ENCODE measurements at places on chromosomes 1 and 21.

DNA sequence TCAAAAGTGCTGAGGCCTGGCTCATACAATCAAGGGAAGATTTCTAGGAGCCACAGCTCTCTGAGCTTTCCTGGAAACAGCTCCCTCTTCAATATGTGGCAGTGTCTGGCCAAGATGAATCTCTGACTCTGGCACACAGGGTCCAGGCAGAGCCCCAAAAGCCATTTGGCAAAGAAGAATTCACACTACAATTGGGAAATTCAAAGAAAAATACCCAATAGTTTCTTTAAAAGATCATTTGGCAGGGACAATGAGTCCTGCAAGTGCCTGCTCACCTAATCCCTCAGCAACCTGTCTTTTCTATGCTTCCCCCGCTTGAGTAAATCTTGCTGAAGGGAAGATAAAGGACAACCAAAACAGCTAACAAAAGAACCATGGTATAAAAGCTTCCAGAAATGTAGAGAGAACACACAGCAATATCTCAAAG is 124.6 kb downstream of the TGFBR3 start:
- DNase-seq = no peak

DNA sequence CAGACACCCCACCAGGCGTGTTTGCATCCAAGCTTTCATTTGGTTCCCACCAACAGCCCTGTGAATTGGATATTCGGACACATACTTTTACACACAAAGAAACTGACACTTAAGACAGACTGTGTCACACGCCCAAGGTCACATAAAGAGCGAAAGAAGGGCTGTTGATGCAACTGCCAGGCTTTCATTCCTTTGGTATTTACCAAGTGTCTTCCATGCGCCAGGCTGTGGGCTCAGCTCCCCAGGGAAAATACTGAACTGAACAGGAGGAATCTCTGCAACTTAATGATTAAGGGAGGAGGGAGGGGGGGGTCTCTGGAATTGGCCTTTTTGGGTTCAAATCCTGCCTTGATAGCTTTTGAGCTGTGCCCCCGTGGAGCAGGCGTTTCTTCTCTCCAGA is 122.8 kb downstream of the ACTL8 start:
- peak; percentile 33 for DNase-seq

DNA sequence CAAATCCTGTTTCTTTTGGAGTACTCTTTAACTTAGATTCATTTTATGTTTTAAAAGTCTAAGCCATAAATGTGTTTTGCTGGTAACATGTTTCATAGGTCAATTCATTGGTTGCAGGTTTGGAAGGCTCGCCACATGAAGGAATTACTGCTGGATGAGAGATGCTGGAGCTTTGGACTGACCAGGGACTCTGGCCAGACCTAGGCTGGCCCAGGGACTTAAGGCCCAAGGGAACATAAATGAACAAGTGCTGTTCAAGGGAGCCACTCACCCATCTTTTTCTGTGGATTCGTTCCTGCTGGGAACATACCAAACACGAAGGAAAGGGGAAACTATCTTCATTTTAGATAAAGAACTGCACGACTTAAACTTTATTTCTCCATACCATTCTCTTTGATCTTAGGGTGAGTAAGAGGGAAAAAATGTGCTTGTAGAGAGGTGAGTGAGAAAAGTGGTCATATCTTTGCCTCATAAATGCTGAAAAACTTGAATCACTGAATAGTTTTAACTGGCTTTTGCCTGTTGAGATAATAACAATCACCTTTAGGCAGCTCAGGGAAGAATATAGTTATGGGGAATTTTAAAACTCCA is 15.3 kb upstream of the SHCBP1L start:
- DNase-seq = no peak

DNA sequence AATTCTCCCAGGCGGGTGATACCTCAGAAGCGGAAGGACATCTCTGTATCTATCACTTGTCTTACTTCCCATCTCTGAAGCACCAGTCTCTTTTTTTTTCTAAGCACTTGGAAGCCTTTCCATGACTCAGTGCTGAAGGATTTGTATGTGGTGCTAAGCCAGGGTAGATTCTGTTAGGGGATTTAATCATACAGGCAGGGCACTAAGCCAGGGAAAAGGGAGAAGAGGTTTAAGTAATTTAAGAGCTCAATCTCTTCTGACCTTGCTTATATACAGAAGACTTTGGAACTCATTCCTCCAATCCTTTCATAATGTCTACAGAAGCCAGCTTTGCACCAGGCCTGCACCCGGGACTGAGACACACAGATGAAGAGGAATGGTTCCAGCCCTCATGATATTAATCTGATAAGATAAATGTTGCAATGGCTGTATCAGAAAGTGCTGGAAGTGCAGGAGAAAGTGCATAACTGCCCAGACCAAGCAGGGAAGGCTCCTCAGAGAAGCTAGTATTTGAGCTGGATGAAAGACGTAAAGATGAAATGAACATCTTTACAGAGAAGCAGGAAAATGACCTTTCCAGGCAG is 11.0 kb downstream of the FAM163A start:
- peak; percentile 35 for DNase-seq

- DNase-seq = no peak
Observed at GRCh38 chr1:182595641-182596240, 6.7 kb upstream of the RNASEL start.

GRCh38 chr1:93773049-93773838 is 91.6 kb upstream of the BCAR3 start:
- DNase-seq = no peak

DNA sequence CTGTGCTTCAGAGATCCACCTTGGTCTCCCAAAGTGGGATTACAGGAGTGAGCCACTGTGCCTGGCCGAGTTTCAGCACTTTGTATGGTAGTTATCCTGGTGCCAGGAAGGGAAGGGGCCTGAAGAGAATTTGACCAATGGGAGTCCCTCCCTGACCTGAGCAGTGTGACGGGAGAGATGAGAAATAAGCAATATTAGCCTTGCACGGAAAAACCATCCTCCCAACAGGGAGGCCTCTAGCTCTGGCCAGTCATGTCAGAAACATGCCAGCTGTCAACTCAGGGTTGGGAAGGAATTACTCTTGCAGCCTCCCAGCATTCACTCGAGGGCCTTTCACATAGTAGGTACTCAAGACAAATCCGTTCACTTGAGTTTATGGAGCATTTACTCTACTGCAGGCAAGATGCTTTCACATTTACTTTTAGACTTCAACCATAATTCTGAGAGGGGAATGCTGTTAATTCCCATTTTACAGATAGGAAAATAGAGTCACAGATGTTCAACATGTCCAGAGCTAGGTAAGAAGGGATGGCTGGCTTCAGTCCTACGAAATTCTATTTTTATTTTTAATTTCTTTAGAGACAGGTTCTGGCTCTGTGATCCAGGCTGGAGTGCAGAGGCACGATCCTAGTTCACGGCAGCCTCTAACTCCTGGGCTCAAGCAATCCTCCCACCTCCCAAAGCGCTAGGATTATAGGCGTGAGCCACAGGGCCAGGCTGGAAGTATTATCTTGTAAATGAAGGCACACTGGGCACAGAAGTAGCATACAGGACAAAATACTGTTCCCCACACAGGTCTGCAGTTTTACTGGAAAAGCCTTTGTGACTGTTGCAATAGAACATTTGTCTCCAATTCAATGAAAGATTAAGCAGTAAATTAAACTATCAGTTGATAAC is 3.2 kb upstream of the ATP13A2 start:
- DNase-seq = no peak

GRCh38 chr1:16258591-16259135 is 21.7 kb upstream of the CPLANE2 start:
- no peak for DNase-seq

- DNase-seq = no peak
Observed at GRCh38 chr1:33784876-33785275, 79.0 kb upstream of the HMGB4 start.

GRCh38 chr21:39869141-39869818 is 2.0 kb downstream of the PCP4 start:
- no peak for DNase-seq

GRCh38 chr1:243325305-243325890 is 69.6 kb downstream of the SDCCAG8 start:
- DNase-seq = peak; percentile 34

Measured in GM04504 (cell line).